ENCODE measurements at places on chromosomes 5 and 9. TPM values are rescaled to one million over a fixed set of nuclear protein-coding genes. Genes with fewer than 3 reads are reported as not detected.

DNA sequence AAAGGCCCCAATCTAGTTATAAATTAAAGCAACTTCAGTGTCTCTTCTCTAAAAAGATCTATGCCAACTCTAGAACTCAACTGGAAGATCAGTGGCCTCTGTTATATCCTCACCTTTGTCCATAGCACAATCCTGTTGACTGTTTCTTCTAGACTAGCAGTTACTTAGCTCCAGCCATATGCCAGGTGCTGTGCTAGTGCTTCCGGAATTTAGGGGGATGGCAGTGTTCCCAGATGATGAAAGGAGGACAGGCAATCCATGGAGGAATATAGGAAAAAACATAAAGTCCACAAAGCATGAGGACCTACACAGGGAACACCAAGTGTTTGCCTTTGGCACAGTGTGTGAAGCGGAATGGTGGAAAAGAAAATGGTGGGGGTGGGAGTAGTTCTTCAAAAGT is 214.3 kb downstream of the MAPKAP1 start:
- H3K4me1 ChIP-seq, result peaks cover 20% of the 10 kb centered on the region
- no peaks in the 10 kb centered on the region for H3K36me3 ChIP-seq
- no peak for DNase-seq
- no peaks in the 10 kb centered on the region for H3K27me3 ChIP-seq
- no peak overlapping the region for H3K27ac ChIP-seq

- no peaks in the 10 kb centered on the region for H3K27me3 ChIP-seq
- no peak overlapping the region for H3K4me3 ChIP-seq
- DNase-seq, result no peak
- no peak overlapping the region for H3K27ac ChIP-seq
- no peaks in the 10 kb centered on the region for H3K4me1 ChIP-seq
Observed at GRCh38 chr5:93359296-93359959, 221.6 kb downstream of the NR2F1-AS1 start.

GRCh38 chr5:123084730-123085605 is 4.1 kb upstream of the PRDM6 start:
- H3K4me3 ChIP-seq, result no peak overlapping the region
- peaks cover 93% of the 10 kb centered on the region for H3K27me3 ChIP-seq
- H3K4me1 ChIP-seq, result peaks cover 26% of the 10 kb centered on the region
- H3K27ac ChIP-seq, result no peak overlapping the region

DNA sequence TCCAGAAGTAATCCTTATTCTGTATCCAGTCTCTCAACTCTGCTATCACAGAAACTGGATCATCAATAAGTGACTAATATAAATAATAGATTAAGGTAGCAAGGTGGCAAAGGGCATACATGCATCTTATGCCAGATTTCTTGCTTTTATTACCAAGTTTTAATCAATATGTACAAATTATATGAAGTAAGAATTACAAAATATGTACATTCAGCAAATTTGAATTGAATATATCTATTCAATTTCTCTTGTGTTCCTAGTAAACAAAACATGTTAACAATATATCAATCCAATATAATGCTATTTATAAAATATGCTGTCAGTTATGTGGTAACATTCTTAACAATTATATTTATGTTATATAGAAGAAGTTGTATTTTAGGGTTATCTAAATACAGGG is 488.7 kb upstream of the COX7C start:
- H3K36me3 ChIP-seq, result no peaks in the 10 kb centered on the region
- no peaks in the 10 kb centered on the region for H3K27me3 ChIP-seq
- DNase-seq, result no peak
- no peak overlapping the region for H3K4me3 ChIP-seq
- peaks cover 5% of the 10 kb centered on the region for H3K4me1 ChIP-seq
- no peak overlapping the region for H3K27ac ChIP-seq

DNA sequence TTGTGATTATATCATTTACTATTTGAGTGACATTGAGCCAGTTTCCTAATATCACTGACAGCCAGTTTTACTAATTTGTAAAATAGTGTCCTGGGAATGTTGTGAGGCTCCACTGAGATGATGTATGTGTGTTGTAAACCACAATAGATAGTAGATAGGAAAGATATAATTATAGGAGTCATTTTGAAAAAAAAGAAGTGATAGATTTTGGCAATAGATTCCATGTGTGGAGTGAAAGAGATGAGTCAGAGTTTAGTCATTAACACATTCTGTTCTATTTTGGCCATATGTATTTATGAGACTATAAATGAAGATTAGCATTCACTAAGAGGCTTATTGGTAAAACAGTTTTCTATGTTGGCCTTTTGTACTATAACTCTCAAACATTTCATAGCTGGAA is 388.2 kb downstream of the FAM170A start:
- no peaks in the 10 kb centered on the region for H3K27me3 ChIP-seq
- no peak for DNase-seq
- H3K36me3 ChIP-seq, result no peaks in the 10 kb centered on the region
- no peak overlapping the region for H3K27ac ChIP-seq
- H3K4me3 ChIP-seq, result no peak overlapping the region
- H3K4me1 ChIP-seq, result peaks cover 2% of the 10 kb centered on the region

DNA sequence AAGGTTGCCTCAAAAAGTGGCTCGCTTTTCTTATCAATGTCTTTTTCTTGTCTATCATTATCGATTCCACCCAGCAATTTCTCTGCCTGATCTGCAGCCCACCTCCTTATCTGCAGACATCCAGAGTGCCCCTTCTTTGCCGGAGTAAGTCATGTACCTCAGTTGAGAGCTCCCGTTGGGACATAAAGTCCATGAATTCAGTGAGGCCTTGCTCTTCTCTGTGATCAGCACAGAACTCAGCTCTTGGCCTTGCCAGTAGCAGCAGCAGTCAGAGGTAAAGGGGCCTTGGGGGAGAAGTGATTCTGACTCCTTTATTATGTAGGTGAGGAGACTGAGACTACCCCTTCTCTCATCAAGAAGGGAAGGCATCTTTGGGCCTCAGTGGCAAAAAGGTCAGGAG is 24.9 kb upstream of the DCAF12 start:
- no peaks in the 10 kb centered on the region for H3K27me3 ChIP-seq
- H3K4me1 ChIP-seq, result no peaks in the 10 kb centered on the region
- H3K36me3 ChIP-seq, result no peaks in the 10 kb centered on the region
- no peak for DNase-seq
- no peak overlapping the region for H3K27ac ChIP-seq

- H3K27me3 ChIP-seq, result no peaks in the 10 kb centered on the region
- no peak overlapping the region for H3K4me3 ChIP-seq
- no peak overlapping the region for H3K27ac ChIP-seq
- no peaks in the 10 kb centered on the region for H3K4me1 ChIP-seq
Observed at GRCh38 chr5:150044329-150044681, 42.0 kb downstream of the CSF1R start.

GRCh38 chr5:108810717-108811116 is 63.0 kb downstream of the FER start:
- H3K36me3 ChIP-seq, result peaks cover 27% of the 10 kb centered on the region
- no peak for DNase-seq
- H3K4me1 ChIP-seq, result peaks cover 2% of the 10 kb centered on the region
- H3K27me3 ChIP-seq, result no peaks in the 10 kb centered on the region

DNA sequence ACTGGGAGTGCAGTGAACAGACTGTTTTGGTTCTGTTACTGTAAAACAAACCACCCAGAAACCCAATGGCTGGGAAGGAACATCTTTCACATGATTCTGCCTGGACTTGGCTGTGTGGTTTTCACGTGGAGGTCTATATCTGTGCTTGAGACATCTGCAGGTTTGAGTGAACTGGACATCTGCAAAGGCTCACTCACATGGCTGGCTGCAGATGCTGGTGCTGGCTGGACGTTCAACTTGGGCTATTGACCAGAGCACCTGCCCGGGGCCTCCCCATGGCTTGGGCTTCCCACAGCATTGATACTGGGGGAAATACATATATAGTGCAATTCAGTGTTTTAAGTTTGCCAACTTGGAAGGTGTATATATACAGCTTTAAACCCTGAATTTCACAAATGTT is 6.8 kb downstream of the CTSL start:
- no peak for DNase-seq
- H3K27ac ChIP-seq, result no peak overlapping the region
- peaks cover 3% of the 10 kb centered on the region for H3K36me3 ChIP-seq
- H3K4me3 ChIP-seq, result no peak overlapping the region

DNA sequence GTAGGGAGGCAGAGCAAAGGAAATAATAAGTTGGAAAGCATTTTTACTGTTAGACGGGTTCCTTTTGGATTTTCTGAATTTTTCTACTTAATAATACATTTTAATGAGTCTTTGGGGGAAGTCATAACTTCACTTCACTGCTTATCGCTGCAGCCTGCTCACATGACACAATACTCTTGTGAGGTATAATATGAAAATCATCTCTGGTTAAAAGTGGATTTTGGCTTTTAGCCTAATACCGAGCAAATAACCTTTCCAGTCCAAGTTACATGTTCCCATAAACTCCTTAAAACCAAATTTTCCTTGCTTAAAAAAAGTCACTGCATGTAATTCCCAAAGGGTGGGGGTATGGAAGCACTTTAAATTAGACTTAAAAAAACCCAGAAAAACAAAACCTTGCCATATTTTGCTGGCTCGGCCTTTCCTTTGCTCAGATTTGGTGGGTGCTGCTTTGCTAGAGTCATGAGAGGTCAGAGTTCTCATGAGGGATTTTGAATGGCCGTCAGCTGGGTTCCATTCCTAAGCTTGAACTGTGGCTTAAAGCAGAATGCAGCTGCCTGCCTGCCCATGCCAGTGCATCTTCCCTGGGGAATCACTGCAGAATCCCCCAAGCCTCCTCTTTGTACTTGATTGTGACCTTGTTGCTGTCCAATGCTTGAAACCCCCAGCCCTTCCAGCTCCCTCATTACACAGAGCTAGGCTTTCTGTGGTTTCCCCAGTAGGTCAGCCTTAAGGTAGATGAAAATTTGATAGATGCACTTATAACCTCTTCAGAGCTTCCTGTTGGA is 331.8 kb downstream of the KDM4C start:
- H3K36me3 ChIP-seq, result no peaks in the 10 kb centered on the region
- H3K27ac ChIP-seq, result no peak overlapping the region
- H3K4me3 ChIP-seq, result no peak overlapping the region
- no peaks in the 10 kb centered on the region for H3K4me1 ChIP-seq
- H3K27me3 ChIP-seq, result no peaks in the 10 kb centered on the region

DNA sequence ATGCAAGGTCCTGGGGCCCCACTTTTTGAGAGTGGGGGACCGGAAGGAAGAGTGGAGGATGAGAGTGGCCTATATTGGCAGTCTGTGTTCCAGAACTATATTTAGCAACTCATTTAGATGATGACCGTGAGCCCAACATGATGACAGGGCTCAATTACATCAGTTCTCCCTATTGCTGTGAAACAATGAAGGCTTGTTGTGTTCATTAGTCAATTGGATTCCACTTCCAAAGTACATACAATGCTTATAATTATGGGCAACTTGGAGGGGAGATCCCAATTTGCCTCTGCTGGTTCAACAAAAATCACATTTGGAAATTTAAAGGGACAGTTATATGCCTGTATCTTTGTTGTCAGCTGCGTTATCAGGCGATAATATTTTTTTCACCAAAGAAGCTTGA is 91.1 kb downstream of the TARS1 start:
- H3K4me3 ChIP-seq, result no peak overlapping the region
- no peaks in the 10 kb centered on the region for H3K4me1 ChIP-seq
- H3K27me3 ChIP-seq, result no peaks in the 10 kb centered on the region
- no peak for DNase-seq
- no peaks in the 10 kb centered on the region for H3K36me3 ChIP-seq

DNA sequence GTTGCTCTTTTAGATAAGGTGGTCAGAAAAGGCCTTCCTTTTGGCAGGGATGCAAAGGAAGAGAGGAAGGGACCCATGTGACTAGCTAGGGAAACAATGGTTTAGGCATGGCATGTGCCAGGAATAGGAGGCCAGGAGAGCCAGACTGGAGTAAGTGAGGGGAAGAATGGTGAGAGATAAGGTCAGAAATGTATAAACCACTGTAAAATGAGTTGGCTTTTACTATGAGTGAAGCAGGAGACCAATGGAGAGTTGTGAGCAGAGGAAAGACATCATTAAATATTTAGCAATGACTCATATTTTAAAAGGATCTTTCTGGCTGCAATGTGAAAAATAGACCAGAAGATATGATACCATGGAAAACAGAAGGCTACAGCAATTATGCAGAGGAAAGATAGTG is 50.9 kb downstream of the AP3B1 start:
- no peak for DNase-seq
- peaks cover 24% of the 10 kb centered on the region for H3K4me1 ChIP-seq
- H3K27me3 ChIP-seq, result no peaks in the 10 kb centered on the region
- H3K4me3 ChIP-seq, result no peak overlapping the region
- peaks cover 20% of the 10 kb centered on the region for H3K36me3 ChIP-seq

DNA sequence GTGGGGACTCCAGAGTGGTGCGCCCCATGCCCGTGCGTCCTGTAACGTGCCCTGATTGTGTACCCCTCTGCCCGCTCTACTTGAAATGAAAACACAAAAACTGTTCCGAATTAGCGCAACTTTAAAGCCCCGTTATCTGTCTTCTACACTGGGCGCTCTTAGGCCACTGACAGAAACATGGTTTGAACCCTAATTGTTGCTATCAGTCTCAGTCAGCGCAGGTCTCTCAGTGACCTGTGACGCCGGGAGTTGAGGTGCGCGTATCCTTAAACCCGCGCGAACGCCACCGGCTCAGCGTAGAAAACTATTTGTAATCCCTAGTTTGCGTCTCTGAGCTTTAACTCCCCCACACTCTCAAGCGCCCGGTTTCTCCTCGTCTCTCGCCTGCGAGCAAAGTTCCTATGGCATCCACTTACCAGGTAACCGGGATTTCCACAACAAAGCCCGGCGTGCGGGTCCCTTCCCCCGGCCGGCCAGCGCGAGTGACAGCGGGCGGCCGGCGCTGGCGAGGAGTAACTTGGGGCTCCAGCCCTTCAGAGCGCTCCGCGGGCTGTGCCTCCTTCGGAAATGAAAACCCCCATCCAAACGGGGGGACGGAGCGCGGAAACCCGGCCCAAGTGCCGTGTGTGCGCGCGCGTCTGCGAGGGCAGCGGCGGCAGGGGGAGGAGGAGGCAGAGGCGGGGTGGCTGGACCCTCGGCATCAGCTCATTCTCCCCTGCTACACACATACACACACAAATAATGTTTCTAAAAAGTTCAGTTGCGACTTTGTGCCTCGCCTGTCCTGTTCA is 668 bp downstream of the GLIS3 start:
- peak; percentile 38 for DNase-seq
- H3K27ac ChIP-seq, result peak overlapping the region; percentile 96
- H3K27me3 ChIP-seq, result no peaks in the 10 kb centered on the region
- H3K4me3 ChIP-seq, result peak overlapping the region; percentile 88

The CLIC3 gene
- total RNA-seq, result 0.64 TPM

The ORM2 gene
- total RNA-seq, result 3.2 TPM

The CA9 gene
- 0.31 TPM for total RNA-seq

The UBAP2 gene
- total RNA-seq, result 56.7 TPM

The ANKRD33B gene
- total RNA-seq, result 2.1 TPM

All from progenitor cell of endocrine pancreas (in vitro differentiated cells).